ENCODE measurements at places on chromosomes 16 and 17.

GRCh38 chr17:43907998-43908721, 824 bp upstream of the MPP2 start:
- no peak for DNase-seq

DNA sequence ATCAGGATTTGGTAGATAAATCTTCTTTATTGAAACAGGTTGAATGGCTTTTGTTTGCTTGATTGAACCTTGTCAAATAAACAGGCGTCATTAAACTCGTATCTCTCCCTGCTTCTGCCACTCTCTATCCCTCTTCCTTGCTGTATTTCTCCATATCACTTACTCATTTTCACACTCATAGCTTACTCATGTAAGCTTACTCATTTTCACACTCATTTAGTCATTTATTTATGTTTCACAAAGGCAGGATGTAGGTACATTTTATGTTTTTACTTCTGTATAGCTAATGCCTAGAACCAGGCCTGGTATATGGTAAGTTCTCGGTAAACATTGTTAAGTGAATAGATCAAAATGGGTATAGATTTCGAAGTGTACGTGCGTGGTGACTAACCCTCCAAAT, 450.0 kb downstream of the PMP22 start:
- DNase-seq, result no peak

- no peak for DNase-seq
These were observed 48.3 kb downstream of the HIC1 start for GRCh38 chr17:2102931-2103809.

DNA sequence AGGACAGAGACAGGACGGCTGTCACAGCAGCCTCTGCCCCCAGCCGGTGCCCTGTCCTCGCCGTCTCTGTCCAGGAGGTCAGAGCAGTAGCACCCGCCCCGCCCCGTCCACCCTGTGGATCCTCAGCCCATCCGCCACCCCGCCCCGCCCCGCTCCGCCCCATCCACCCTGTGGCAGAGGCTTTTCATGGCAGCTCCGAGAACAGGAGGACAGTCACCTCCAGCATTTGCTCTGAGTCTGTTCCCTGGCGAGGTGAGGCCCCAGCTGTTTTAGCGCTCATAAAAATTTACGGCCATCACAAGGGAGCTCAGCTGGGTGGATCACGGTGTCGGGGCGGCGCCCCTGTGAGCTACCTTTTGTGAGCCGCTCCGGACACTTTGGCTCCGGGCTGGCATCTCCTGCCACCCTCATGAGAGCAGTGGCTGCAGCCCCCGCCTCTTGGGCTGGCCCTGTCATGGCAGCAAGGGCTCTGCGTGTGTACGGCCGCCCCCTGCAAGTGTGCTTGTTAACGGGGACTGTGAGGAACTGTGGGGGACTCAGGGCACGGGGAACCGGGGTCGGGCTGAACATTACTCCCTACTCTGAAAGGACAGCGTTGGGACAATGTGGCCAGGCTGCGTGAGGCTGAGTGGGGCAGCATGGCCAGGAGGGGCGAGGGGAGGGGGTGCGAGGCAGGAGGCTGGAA, 32.3 kb upstream of the GNG13 start:
- DNase-seq, result no peak

DNA sequence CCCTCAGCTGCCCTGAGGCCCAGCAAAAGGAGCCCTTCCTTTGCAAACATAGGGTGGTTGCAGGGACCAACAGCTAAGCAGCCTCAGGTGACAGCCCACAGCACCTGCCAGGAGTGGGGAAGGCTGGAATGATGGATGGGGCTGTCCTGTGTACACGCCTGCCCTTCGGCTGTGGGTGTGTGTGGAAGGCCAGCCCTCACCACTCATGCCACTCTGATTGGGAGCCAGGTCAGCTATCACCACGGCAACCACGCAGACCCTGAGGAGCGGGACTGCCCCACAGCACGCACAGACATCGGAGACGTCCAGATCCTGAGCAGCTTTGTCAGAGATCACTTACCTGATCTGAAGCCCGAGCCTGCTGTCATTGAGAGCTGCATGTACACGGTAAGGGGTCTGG, 11.9 kb downstream of the PIPOX start:
- no peak for DNase-seq

DNA sequence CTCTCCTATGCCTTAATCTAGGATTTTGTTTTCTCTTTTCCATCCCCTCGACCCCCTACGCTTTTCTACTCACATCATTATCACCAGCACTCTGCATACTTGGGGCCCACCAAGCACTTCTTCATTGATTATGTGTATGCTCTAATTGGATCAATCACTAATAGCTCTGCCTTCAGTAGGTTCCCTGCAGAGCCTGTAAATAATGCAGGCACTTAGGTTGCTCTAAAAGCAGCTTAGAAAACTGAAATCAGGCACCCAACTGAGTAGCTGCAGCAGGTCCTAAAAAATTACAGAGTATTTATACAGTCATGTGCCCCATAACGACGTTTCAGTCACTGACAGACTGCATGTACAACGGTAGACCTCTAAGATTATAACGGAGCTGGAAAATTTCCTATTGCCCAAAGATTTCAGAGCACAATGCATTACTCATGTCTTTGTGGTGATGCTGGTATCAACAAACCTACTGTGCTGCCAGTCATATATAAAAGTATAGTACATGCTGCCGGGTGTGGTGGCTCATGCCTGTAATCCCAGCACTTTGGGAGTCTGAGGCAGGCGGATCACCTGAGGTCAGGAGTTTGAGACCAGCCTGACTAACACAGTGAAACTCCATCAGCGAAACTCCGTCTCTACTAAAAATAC, 280.4 kb downstream of the HS3ST3B1 start:
- no peak for DNase-seq

DNA sequence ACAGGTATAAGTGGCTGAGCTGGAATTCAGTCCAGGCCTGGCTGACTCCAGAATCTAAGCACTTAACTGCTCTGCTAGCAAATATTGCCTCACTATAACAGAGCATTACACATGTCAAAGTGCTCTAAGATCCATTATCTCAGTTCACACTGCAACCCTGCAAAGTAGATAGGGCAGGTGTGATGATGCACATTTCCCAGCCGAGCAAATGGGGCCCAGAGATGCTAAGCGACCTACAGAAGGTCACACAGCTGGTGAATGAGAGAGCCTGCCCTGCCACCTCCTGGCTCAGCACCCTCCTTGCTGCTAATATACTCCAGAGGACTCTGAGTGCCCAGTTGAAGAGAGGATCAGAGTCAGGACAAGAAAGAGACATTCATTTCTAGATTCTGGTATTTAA, 73.6 kb upstream of the CCL1 start:
- no peak for DNase-seq

- DNase-seq, result no peak
These were observed 12.4 kb downstream of the MMD start for GRCh38 chr17:55409030-55409800.

GRCh38 chr17:75059369-75060345, 12.6 kb downstream of the KCTD2 start:
- DNase-seq, result peak; percentile 47

- no peak for DNase-seq
These were observed 344.5 kb upstream of the EEF2KMT start for GRCh38 chr16:5442054-5442453.

DNA sequence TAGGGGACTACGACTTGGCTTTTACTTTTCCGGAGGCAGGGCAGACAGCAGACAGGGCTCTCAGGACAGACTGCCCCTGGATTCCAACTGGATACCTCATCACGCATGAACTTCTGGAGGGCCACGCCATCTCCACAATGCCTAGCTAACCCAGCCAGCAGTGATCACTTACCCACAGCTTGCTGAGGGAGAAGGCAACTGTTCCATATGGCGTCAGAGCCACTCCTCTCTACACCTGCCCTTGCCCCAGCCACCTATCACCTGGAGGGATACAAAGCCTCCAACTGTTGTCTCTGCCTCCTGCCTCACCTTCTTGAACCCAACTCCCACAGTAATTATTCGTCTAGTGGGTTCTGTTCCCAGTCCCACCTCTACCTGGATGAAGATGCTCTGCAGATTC, 8.8 kb downstream of the MYO19 start:
- no peak for DNase-seq

DNA sequence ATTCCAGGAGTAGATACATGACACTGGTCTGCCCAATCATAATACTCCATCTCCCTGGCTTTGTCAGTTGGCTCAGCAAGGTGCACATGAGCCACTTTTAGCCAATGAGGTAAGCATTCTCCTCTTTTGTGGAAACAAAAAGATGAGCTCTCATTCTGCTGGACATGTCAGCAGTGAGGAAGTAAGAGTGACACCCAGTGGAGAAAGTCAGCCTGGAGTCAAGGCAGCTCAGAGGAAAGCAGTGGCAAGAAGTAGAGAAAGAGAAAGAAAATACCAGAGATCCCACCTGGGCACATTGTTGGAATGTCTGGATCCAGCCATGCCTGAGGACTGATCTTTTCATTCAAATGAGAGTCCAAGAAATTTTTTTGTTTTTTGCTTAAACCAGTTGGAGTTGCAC, 496.9 kb upstream of the C16orf82 start:
- no peak for DNase-seq

DNA sequence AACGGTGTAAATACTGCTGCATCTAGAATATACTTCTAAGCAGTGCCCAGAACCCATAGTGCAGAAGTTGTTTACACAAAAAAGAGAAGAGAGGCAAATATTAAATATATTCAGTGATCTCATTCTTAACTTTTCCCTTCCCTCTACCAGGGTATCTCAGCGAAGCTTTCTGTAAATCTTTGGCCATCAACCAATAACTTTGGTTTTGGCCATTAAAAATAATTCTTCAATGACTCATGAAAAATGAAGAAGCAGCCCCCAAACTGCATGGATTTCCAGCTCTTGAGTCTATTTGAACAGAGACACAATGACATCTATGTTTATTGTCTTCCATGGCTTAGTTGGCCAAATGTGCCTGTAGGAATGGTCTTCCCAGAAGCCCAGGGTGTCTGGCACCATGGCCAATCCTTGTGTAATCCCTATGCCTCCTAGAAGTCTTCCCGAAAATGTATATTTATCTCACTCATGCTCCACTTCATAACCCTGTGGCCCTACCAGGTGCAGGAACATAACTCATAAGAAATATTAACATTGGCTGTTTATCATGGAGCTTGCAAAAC, 646.6 kb downstream of the TOX3 start:
- no peak for DNase-seq

DNA sequence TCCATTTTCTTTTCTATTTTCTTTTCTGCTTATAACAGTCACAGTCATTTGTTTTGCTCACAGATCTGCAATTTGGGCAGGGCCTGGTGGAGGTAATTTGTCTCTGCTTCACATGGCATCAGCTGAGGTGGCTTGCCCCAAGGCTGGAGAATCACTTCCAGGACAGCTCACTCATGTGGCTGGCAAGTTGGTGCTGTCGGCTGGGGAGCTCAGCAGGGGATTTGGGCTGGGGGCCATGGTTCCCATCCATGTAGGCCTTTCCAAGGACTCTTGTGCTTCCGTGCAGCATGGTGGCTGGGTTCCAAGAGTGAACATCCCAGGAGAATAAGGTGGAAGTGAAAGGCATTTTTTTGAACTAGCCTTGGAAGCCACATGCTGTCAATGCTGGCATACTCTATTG, 85.7 kb downstream of the MGAT5B start:
- no peak for DNase-seq

DNA sequence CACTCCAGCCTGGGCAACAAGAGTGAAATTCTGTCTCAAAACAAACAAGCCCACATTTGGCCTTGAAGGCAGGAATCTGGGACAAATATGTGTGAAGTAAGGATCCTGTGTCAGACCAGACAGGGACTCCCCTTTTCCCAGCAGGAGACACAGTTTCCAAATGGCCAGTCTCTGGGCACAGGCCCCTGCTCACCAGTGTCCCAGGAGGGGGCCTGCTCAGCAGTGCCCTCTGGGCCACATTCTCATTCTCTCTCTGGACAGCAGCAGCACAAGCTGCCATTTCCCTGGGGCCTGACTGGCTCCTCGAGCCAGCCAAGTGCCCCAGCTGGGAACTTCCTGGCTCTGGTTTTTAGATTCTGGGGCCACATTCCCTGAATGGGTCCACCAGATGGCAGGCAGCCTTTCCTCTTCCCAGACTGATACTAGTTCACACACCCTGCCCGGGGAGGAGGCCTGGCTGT, 11.7 kb upstream of the MNT start:
- no peak for DNase-seq

DNA sequence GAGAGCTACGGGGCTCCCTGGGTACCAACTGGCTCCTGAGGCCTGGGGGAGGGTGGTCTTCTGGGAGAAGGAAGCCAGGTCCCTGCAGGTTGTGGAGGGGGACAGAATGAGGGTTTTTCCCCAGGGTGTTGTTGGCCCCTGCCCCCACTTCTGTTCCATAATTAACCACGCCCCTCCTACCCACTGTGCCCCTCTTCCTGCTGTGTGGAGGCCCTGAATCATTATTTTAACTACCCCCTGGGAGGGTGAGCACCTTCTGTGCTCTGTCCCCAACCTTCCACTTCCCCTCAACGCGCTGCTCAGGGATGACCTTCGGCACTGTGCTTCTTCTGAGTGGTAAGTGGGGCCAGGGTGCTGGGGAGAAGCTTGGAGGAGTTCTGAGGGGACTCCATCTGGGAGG, at the start of gene ITGAD:
Gene ITGAD (plus strand): TSS at position 280 of the 400 bp plus-strand sequence. CDS start 26 bp downstream, at position 306.
- no peak for DNase-seq

DNA sequence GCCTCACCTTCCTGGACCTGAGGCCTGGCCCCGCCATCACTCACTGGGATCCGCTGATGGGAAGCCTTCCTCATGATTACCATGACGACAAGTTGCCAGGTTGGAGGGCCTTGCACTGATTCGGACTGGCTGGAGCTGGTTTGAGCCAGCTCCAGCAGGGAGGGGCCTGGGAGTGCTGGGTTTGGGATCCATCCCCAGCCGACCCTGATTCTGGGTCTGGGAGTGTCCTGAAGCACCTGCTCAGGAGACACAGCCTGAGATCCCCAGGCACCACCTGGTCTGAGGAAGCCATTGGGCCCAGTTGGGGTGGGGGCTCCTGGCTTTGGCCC, 5.9 kb upstream of the BAIAP3 start:
- DNase-seq, result no peak

- DNase-seq, result no peak
These were observed 41.8 kb downstream of the NOL11 start for GRCh38 chr17:67759355-67760171.

GRCh38 chr17:58995247-58995940, 111.3 kb downstream of the TRIM37 start:
- no peak for DNase-seq

DNA sequence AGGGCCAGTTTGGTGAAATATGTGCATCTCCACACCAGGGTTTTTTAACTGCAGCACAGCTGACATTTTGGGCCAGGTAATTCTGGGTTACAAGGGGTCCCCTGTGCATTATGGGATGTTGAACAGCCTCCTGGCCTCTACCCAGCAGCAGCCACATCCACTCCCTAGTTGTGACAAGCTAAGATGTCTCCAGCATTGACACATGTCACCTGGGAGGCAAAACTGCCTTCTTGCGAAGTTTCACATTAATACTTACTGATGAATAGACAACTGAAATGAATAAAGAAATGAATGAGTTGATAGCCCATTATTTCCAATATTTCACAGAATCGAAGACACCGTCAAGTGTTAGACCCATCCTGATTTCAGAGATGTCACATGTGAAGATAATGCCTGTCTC, 383.7 kb downstream of the CPPED1 start:
- DNase-seq, result no peak

- DNase-seq, result no peak
These were observed 443.6 kb downstream of the WWOX start for GRCh38 chr16:78543023-78543422.

- no peak for DNase-seq
These were observed 1.3 kb downstream of the DNAH17 start for GRCh38 chr17:78575899-78576298.

Data from CD8-positive, alpha-beta T cell (primary cell).